ENCODE measurements at places on chromosomes 7 and 10.

- DNase-seq = no peak
These were observed 10.5 kb upstream of the ZMIZ2 start for GRCh38 chr7:44738051-44738723.

- DNase-seq = no peak
These were observed 69.8 kb downstream of the ORC5 start for GRCh38 chr7:104137971-104138370.

GRCh38 chr7:963236-964078 is 9.0 kb upstream of the ADAP1 start:
- DNase-seq = no peak

- DNase-seq = no peak
These were observed 1.1 kb upstream of the TECTB start for GRCh38 chr10:112282086-112282485.

DNA sequence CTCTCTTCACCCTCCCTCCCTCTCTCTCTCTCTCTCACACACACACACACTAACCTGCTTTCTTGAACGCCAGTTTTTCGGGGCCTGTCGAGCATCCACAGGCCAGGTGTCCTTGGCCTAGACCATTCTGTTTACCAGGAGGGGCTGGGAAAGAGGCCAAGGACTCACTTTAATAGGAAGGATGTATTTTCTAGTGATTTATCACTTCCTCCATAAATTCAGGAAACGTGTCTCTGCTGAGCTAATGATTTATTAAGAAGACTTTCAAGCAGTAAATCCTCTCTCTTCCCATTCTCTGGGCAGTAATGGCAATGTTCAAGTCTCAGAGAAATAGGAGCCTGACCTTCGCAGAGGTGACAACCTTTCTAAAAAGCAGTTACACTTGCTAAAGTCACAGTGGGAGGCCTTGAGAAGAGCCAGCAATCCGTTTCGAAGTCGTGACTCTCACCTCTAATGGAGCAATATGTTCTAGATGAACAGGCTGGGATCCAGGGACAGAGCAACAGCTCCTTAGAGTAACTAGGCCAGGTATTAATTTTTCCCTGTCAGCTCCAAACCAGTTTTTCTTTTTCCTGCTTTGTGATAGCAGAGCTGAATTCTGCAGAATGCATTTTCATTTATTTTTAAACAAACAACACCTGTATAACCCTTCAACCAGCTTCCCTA is 1357.5 kb upstream of the SORCS1 start:
- no peak for DNase-seq

DNA sequence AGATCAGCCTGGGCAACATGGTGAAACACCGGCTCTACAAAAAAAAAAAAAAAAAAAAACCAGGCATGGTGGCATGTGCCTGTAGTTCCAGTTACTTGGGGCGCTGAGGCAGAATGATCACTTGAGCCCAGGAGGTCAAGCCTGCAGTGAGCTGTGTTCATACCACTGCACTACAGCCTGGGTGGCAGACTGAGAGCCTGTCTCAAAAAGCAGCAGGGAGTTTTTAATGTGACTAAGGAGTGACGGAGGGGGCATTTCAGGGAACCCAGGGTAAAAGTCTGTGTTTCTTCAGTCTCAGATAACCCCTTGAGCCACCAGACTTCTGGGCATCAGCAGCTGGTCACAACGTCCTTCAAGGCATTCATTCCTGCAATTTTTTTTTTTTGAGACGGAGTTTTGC is 2.2 kb upstream of the C10orf95 start:
- DNase-seq = no peak

GRCh38 chr7:134009314-134010110 is 117.6 kb upstream of the LRGUK start:
- DNase-seq = no peak

DNA sequence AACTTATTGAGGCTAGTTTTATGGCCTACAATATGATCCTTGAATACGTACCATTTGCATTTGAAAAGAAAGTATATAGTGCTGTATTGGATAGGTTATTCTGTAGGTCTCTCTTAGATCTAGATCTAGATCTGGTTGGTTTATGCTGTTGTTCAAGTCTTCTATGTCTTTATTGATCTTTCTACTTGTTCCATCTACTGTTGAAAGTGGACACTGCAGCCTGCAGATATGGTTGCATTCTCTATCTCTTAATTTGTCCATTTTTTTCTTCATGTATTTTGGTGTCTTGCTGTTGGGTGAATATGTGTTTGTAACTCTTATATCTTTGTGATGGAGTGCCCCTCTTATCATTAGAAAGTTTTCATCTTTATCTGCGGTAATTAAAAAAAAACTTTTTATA is 139.4 kb upstream of the PCDH15 start:
- no peak for DNase-seq

- no peak for DNase-seq
These were observed 48.4 kb downstream of the BMPR1A start for GRCh38 chr10:86804805-86805204.

DNA sequence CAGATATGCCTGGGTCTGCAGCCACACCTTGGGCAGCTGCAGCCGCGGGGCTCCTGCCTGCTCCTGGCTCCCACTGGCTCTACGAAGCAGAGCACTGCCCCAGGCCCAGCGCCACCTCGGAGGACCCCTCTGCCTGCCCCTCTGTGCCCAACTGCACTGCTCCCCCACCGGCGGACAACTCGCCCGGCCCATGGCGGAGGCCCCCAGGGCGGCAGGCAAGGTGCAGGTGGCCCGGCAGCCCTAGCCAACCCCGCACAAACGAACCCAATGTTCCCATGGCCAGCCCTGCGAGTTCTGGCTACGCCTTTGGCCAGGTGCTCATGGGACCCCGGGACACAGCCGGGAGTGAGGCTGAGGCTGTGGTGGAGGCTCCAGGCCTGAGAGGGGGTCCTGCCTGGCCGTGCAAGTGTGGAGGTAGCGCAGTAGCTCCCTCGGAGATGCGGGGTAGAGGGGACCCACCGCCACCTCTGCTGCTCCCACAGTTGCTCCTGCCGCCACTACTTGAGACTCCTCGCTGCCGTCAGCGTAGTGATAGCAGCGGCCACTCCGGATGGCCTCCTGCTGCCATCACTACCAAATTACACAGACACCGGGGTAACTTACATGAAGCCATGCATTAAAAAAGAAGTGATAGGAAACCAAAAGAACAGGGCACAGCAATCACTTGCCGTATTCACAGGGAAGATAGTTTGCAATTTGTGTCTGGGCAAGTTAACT is 97.3 kb upstream of the SP4 start:
- no peak for DNase-seq

- DNase-seq = no peak
These were observed 164.3 kb downstream of the NRF1 start for GRCh38 chr7:129775695-129776361.

DNA sequence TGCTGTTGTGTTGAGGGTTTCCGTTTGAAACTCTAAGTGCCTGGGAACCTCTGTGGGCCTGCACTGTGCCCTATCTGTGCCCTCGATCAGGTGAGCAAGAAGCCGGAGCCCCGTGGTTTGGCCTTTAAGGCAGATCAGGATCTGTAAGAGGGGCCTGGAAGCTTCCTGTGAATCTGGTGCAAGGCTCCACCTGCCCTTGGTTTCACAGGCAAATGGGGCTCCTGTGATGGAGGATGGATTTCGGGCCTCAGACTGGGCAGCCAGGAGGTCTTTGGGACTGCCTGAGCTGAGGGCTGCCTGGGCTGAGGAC is 21.6 kb downstream of the SCART1 start:
- no peak for DNase-seq

DNA sequence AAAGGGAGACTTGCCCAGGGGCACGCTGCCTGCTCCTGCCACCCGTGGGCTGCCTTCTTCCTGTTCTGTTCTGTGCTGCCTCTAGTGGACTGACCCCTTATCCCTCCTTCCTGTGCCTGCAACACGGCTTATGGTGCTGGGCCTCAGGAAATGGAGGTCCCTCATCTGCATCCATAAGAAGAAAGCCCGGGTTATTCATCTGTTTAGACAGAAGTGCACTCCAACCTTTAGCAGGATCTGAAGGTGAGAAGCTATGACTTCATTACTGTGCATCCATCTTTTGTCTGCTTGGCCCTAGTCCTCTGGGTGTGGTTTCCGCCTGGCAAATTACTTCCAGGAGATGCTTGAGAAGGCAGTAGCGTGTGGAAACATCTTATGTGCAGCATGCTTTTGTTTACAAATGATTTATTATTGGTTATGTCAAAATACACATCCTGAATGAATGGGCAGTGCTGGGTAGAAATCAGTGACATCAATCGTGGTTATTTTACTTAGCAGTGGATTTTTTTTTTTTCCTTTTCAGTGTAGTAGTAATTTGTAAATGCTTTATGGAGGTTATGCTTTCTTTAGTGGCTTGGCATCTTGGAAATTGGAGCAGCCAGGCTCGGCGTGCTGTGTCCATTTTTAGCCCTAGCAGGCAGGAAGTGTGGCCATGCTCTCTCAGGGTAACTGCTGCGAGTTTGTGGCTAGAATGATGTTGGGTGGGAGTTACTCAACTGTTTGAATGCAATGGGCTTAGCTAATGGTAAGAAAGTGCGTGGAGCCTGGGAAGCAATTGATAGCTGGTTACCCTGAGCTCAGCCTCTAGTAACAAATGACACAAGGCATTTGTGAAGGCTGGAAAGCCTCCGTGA is 12.7 kb downstream of the PTPRE start:
- no peak for DNase-seq

DNA sequence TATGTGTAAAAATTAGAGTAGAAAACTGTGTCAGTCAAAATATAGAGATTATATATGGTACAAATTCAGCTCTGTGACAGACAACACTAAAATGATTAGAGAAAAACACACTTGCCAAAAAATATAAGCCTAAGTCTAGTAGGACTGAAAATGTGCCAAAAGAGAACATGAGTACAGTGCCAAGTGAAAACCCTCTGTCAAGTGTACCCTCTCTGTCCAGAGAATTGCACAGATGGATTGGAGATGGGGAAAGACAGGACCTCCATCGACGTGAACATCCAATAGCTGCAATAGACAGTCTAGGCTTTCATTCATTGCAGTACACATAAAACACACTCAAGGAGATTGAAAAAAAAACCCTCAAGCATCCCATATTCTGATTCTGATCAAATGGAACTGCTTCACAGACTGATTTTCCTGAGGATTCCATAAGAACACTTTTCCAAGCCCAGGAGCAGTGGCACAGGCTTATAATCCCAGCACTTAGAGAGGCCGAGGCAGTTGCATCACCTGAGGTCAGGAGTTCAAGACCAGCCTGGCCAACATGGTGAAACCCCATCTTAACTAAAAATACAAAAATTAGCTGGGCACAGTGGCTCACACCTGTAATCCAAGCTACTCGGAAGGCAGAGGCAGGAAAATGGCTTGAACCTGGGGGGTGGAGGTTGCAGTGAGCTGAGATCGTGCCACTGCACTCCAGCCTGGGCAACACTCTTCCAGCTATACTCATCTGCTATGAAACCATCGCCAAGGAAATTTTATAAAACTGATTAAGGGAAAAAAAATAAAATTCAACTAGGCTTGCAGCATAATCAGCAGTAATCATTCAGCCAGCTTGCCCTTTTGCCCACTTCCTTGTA is 110.0 kb upstream of the TRIM24 start:
- no peak for DNase-seq

DNA sequence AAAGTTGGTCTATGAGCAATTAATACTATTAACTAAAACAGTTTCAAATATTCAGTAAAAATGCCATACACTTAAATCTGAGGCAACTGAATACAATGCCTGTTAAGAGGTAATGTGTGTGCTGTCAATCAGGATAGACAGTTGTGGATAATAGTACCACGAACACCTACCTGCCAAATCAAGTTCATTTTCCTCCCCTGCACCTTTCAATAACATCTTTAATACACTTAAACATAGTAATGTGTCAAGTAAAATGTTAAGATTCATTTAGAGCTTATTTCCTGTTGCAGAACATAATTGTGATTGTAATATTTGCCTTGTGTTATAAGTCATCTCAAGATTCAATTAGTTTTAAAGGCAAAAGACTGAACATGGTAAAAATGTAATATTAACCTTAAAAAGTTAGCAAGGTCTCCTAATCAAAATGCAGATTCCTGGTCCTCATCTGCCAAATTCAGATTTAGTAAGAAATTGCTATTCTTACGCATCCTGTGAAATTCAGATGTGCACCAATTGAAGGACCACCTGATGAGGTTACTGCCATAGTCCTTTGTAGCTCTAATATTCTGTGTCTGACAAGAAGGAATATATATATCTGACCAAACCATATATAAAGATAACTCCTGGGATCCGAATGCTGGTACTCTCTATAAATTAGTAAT is 37.1 kb downstream of the COL1A2 start:
- DNase-seq = no peak

GRCh38 chr7:80826520-80827238 is 92.2 kb downstream of the SEMA3C start:
- DNase-seq = no peak

GRCh38 chr7:91396-92175 is 100.8 kb upstream of the FAM20C start:
- DNase-seq = no peak

DNA sequence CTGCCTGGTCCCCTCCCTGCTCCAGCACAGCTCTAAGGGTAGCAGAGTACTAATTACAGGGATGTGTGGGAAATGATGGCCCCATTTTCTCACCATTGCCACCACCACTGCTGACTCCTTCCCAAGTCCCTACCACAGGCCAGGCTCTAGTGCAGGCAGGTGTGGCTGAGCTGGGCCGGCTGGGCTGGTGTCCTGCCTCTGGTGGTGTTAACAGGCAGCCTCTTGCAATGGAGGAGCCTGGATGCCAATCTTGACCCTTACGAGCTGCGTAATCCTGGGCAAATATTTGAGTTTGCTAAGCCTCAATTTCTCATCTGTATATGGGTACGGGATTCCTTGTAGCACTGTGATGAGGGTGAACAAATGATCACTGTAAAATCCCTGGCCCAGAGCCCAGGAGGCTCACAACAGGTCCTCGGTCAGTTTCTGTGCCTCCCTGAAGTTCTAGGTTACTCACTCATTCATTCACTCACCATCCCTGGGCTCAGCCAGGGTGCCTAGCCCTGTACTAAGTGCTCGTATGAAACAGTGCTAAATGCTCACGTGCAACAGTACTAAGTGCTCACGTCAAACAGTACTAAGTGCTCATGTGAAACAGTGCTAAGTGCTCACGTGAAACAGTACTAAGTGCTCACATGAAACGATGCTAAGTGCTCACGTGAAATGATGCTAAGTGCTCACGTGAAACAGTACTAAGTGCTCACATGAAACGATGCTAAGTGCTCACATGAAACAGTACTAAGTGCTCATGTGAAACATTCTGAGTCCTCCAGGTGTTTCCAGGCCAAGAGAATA is 2.3 kb upstream of the FZD9 start:
- no peak for DNase-seq

GRCh38 chr10:88416801-88417200 is 166.3 kb downstream of the RNLS start:
- no peak for DNase-seq

GRCh38 chr7:111855161-111855841 is 293.0 kb upstream of the IMMP2L start:
- no peak for DNase-seq

- DNase-seq = no peak
These were observed 1.2 kb downstream of the AGAP3 start for GRCh38 chr7:151087245-151088018.

- DNase-seq = no peak
These were observed 38.6 kb downstream of the MTPN start for GRCh38 chr7:135938563-135938962.

- DNase-seq = no peak
These were observed 74.3 kb downstream of the CFAP46 start for GRCh38 chr10:132867801-132868644.

Data from stimulated activated CD8-positive, alpha-beta memory T cell treated with anti-CD3 and anti-CD28 coated beads, Interleukin-15, amount 100 ng/mL, for 4 hours (primary cell).